ENCODE measurements at places on chromosomes 12 and 14. TPM values are rescaled to one million over a fixed set of nuclear protein-coding genes. Genes with fewer than 3 reads are reported as not detected.
A peak's percentile ranks its signal among the peaks of the same experiment; 100 is the strongest.

GRCh38 chr12:92570056-92570753 is 132.6 kb upstream of the PLEKHG7 start:
- DNase-seq, result peak; percentile 90

DNA sequence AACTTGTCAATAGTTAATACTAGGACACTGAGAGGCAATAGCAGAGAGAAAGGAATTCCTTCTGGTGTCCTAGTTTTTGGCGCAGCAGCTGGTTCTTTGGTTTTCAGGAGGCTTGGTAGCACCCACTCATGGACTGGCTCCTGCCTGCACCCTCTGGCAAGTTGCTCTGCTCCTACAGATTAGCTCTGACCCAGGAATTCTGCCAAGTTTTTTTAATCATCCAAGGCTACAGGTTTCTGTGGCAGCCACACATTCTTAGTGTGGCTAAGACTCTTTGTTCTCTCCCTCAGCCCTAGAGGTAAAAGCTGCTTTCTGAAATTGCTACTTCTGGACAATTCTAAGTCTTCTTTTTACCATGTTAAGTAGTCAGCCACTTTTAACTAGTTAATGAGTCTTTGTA is 72.0 kb upstream of the FKBP4 start:
- no peak for DNase-seq

GRCh38 chr14:104887623-104888488 is 22.8 kb downstream of the CEP170B start:
- DNase-seq, result no peak

ASCL1 gene
- polyA plus RNA-seq, result not detected

- no peak for DNase-seq
Measured at GRCh38 chr12:50276912-50277671, 6.2 kb downstream of the LIMA1 start.

- DNase-seq, result no peak
Measured at GRCh38 chr12:13094367-13094766, 9.1 kb downstream of the GSG1 start.

All from renal pelvis (tissue), 12 donors.